ENCODE measurements at places on chromosomes 1 and 21.

- DNase-seq, result no peak
Observed at GRCh38 chr1:8155528-8156186, 129.5 kb upstream of the ERRFI1 start.

DNA sequence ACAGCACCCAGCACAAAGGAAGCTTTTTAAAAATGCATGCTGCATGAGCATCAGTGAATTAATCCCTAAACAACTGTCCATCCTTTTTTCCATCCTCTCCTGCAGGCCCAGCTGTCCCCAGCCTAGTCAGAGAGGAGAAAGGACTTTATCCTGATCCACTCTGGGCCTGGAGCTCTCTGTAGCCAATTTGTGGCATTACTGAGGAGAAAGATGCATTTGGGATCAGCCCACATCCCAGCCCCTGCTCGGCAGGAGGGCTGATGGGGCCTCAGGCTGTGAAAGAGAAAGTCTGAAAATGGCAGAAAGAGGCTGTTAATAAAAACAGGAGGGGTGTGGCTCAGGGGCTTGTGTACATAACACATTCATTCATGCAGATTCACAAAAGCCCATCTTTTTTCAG, 37.5 kb upstream of the ATP2B4 start:
- no peak for DNase-seq

DNA sequence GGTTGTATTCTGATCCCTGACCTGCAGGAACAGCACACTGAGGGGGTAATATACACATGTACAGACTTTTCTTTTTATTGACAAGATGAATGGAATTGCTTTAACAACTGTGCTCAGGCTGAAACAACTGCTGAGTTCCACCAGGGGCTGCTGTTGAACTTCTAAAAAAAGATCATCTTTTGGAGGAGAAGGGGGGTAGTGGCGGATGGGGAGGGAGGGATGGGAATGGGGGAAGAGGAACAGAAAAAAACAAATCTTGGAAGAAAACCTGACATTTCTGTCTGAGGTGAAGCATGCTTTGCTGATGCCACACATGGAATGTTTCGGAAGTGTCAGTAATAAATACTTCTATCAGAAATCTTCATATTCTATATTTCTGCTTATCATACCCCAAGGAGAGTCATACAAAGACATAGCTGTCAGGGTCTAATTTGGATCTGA, 75.0 kb downstream of the RWDD3 start:
- DNase-seq, result peak; percentile 4

GRCh38 chr1:167722870-167723251, 1.1 kb downstream of the MPZL1 start:
- no peak for DNase-seq

- DNase-seq, result no peak
Observed at GRCh38 chr1:66542811-66543767, 9.1 kb downstream of the SGIP1 start.

- no peak for DNase-seq
Observed at GRCh38 chr1:162704673-162705424, 72.6 kb downstream of the DDR2 start.

DNA sequence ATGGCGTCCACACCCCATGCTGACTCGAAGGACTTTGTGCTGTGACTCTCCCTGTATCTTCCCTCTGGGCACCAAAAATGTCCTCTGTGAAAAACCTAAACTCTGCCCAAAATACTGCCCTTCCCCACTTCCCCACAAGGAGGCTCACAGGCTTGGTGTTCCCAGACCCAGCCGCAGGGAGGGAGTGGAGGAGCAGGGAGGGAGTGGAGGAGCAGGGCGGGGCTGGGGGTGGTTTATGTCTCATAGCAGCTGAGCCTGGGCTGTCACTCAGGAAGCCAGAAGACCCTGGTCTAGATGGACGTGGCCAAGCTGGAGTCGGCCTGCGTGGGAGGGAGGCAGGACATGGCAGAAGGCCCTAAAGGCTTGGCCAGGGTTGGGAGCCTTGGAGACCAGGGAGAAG, 461.7 kb downstream of the PTPRU start:
- no peak for DNase-seq

DNA sequence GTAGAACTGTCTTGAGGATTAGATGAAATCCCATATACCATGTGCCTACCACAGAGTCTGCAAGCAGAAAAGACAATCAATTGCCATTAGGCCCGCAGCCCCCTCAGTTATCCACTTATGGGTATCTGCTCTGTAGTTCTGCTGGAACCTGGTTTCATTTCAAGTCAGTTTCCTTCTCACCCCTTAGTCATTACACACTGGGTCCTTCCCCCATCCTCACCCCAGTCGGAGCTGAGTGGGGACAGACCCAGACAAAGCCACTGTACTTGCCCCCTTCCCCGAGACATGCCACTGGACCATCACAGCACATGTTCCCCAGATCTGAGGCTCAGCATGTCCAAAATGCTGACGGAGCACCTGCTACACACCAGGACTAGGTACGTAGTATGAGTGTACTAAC, 21.2 kb downstream of the PGLYRP3 start:
- no peak for DNase-seq

DNA sequence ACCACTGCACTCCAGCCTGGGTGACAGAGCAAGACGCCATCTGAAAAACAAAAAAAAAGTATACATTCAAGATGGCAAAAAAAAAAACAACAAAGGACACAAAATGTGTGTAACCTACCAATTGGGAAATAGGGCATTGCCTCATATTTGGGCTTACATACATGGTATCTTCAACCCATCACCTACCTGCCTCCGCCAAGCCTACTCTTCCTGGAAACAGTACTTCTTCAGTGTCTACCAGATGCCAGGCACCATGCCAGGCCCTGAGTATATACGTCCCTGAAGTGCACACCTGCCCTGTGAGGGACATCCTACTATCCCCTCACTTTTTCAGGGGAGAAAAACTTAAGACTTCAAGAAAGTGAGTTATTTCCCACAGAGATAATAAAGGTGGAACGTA, 160.2 kb downstream of the TOMM20 start:
- no peak for DNase-seq

DNA sequence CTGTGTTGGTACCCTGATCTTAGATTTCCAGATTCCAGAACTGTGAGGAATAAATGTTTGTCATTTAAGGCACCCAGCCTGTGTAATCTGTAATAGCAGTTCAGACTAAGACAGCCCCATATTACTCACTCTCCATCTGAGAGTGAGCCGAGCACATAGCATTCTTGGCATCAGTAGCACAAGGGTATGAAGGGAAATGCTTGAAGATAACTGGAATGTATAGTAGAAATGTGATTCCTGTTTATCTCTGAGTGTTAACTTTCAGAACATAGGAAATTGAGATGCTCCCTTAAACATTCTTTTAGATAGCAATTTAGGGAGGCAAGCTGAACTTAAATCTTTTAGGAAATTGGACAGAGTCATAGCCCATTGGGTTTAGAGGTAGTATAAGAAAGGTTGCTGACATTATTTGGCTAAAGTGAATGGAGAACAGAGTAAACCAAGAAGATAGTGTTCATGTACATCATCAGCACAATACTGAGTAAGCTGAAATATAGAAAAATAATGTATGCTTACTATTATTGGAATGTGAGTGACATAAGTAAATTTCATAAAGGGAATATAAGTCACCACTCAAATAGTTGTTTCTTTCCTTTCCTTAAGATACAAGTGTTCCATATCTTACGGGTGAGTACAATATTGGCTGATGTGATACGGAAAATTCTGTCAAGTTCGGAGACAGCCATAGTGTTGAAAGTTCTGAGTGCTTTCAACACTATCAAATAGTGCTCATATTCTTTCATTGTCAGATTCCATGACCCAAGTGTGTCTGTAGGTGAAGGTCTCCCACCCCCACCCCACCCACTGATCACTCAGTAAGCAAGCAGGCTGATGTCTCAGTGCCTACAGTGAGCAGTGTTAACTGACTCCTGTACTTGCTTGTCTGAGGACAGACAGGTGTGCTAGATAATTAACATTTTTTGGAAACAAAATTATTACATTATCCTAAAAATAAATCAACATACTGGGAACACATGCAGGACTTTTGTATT, 73.7 kb downstream of the LRRC8D start:
- no peak for DNase-seq

- DNase-seq, result no peak
Observed at GRCh38 chr1:241999026-241999425, at the start of gene MAP1LC3C. Gene MAP1LC3C, minus strand, starts transcription at chr1:241999098. Its CDS starts 90 bp downstream, at chr1:241999008.

- no peak for DNase-seq
Observed at GRCh38 chr1:155892796-155893195, 18.4 kb downstream of the RIT1 start.

GRCh38 chr1:1781526-1781903, 3.2 kb upstream of the NADK start:
- DNase-seq, result peak; percentile 66

- no peak for DNase-seq
Observed at GRCh38 chr21:26408511-26408910, 164.6 kb downstream of the CYYR1 start.

DNA sequence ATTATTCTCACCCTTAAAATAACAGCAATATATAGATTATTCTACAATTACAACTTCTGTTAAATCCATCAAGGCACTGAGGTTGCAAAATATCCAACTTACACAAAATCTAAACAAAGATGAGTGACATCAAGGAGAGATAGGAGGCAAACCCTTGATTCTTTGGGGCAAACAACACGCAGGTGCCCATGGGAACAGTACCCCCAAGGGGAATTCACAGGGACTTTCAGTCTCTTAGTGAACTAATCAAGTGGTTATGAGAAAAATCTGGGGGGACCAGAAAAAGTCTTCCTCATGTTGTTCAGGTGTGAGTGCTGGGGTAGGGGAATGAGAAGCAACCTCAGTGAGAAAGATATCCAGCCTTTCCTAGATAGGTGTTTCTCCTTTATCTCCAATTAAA, 1107.9 kb downstream of the PLA2G4A start:
- no peak for DNase-seq

GRCh38 chr1:196372896-196373536, 235.2 kb downstream of the KCNT2 start:
- peak; percentile 35 for DNase-seq

DNA sequence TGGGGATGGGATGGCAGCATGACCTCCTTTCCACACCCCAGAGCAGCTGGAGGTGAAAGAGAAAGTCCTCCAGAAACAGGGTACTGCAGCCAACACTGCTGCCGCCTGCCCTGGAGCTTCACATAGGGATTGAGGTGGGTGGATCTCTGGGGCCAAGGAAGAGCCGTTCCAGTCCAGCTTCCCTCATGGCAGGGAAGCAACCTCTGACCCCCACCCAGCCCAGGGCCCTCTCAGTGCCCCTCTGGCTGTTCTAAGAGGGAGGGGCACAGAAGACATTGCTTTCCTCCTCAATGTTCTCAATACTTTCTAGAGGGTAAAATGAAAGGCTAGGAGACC, 5.7 kb downstream of the KIF21B start:
- DNase-seq, result no peak

DNA sequence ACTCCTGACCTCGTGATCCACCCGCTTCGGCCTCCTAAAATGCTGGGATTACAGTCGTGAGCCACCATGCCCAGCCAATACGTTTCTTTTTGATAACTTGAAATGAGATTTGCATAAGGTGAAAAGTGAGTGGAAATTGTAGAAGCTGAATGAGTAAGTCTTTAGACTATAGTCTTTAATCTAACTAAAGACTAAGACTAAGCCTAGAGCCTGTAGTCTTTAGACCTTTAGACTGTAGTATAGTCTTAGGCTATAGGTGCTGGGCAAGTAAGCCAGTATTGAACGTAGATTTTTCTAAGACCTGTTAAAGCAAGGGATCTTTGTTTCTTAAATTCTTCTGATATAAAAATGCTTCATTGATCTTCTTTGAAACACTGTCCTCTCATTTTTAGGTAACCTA, 12.1 kb downstream of the PPP2R5A start:
- DNase-seq, result no peak

- DNase-seq, result no peak
Observed at GRCh38 chr1:21012937-21013336, 163.8 kb downstream of the EIF4G3 start.

GRCh38 chr1:216804111-216804510, 80.9 kb upstream of the ESRRG start:
- no peak for DNase-seq

DNA sequence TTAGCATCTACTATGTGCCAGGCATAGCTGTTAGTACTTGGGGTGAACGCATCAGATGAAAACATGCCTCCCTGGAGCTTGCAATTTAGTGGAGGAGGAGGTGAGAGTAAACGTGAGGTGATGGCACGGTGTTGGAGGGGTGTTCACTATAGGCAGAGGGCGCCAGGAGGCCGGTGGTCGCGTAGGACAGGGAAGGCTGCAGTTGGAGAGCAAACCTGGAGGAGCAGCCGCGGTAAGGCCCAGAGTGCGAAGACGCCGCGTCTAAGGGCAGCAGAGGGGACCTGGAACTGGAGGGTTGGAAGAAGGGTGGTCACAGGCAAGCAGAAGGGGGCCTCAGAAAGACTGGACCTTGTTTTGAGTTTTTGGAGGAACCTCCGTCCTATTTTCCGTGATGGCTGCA, 30.2 kb upstream of the TRIM17 start:
- no peak for DNase-seq

DNA sequence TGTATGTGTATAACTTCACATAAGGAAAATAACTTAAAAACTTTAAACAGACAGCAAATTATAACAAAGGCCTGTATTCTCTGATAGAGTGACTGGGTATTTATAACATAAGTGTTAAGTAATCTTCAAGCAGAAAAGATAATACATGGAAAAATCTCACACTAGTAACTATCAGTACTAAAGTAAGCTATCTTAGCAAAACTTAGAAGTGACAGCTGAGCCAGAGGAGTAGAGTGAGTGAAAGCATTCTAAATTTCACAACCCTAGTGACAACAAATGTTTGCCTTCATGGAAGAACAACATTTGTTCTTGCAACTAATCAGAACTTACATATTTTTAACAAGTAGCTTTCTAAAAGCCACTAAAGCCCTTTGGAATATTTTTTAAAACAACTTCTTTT, 74.5 kb upstream of the B3GALT2 start:
- no peak for DNase-seq

- no peak for DNase-seq
Observed at GRCh38 chr1:35809114-35810095, 1.6 kb downstream of the AGO4 start.

DNA sequence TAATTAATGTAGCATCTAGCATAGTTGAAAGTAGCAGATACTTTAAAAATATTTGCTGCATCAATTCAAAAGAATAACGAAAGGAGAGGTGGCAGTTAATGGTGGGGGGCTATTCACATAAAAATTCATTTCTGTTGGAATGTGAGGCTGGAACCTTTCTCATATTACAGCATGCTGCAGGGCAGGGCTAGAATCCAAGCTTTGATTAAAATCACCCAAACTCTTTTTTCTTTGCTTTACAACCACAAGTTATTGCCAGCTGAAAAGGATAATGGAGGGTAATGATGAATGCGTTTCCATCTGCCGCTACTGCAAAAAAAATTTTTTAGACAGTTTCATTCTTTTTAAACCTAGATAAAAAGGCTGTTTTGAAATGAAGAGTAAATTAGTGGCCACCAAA, 9.8 kb downstream of the DISP1 start:
- no peak for DNase-seq

Data from OCI-LY7 (cell line).